ENCODE measurements at places on chromosomes 3 and 15.

- DNase-seq, result no peak
Measured at GRCh38 chr15:100919481-100920405, 586 bp downstream of the LRRK1 start.

GRCh38 chr3:54713455-54713854 is 214.4 kb downstream of the LRTM1 start:
- no peak for DNase-seq

DNA sequence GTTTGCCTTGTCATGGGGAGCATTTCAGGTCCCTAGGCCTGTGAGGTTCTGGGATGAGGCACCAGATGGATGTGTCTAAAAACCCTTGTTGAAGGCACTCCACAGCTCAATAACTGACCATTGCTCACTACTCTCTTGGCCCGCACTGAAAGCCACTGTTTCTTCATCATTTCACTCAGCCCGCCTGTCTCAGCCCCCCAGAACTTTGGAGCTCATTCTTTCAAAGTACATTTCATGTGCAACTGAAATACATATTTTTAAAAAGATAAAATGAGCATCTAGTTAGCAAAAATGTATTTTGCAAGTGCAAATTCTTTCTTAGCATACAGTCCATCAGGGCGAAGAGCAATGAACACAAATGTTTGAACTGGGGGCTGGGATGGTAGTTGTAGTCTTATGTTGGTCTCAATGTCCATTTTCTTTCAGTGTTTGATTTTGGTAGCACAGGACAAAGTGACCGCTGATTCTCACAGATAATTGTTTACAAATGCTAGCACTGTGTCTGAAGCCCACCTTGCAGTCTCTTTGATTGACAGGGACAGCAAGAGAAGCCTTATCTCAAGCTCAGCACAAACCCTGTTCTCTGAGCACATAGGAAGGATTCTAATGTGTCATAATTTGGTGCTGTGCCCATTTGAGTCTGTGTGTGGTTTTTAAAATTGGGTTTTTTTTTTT is 19.6 kb downstream of the HEMK1 start:
- DNase-seq, result no peak

- no peak for DNase-seq
Measured at GRCh38 chr3:109559389-109559788, 222.0 kb upstream of the DPPA4 start.

DNA sequence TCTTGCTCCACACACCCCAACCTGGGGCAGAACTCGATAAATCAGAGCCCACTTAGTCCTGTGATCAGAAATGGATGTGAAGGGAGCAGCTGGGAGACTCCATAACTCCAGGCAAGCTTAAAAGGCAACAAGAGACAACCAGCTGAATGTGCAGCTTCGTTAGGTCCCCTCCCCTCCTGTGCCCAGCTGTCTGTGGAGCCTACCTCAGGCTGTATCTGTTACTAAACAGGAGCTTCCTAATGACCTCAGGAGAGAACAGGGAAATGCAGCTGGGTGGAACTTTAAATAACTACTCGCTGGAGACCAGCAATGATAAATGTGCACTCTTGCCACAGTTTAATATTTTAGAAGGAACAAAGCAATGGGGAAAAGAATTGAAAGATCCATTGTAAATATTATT is 25.9 kb downstream of the SLC9A9 start:
- no peak for DNase-seq

GRCh38 chr3:128348805-128349531 is 117.7 kb downstream of the DNAJB8 start:
- no peak for DNase-seq

GRCh38 chr3:24158761-24159454 is 213.8 kb downstream of the NR1D2 start:
- DNase-seq, result no peak

GRCh38 chr15:36896949-36897348 is 203.4 kb downstream of the MEIS2 start:
- DNase-seq, result no peak

- DNase-seq, result no peak
Measured at GRCh38 chr3:169271936-169272335, 391.6 kb downstream of the MECOM start.

GRCh38 chr15:66745530-66746230 is 43.6 kb downstream of the SMAD6 start:
- no peak for DNase-seq

Measured in stimulated activated CD4-positive, alpha-beta T cell treated with anti-CD3 and anti-CD28 coated beads, Interleukin-1b, Interleukin-23, amount 100 ng/mL, for 24 hours (primary cell).